ENCODE measurements at places on chromosomes 2 and 18.

GRCh38 chr2:105470979-105471378 lies 72.1 kb upstream of the FHL2 start:
- no peak for DNase-seq

- DNase-seq: no peak
Measured at GRCh38 chr18:5604778-5605177, 61.0 kb upstream of the EPB41L3 start.

- DNase-seq: no peak
Measured at GRCh38 chr2:142973822-142974207, 96.4 kb downstream of the KYNU start.

GRCh38 chr2:207123776-207124391 lies 41.9 kb downstream of the KLF7 start:
- DNase-seq: no peak

DNA sequence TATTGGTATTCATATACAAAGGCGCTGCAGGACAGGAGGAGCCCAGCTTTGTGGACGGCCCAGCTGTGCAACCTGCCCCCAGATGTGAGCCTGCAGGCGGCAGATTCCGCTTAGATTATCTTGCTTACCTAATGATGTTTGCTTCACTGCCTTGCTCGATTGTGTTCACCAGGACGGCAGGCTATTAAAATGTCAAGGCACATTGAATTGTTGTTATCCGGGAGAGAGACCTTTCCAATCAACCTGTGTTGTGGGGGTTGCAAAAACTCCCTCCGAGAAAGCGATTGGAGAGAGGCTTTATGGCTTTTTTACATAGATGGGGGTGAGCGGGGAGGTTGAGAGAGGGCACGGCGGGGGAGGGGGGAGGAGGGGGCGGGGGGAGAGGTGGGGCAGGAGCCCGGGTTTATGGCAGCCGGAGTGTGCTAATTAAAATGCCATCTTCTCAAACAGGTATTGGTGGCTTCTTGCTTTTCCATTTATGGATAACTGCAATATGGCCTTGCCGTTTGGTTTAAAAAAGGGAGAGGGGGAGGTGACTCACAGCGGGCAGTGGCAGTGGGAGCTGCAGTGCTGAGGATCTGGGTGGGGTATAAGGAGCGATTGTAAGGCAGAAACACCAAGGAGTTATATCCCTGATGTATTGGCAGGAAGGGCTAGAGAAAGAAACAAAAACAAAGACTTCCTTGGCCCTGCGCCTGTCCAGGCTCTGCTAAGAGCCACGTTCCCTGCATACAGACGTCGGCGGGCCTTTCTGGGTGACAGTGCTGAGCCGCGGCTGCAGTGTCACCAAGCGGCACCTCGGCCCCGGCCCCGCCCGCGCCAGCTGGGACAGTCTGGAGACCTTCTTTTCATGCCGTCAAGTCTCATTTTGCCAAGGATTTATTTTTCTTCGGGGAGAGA lies 97.2 kb downstream of the INSIG2 start:
- DNase-seq: peak; percentile 14
